Breast epithelium (tissue), 4 donors: ENCODE measurements at places on chromosomes 1 and 21. TPM values are rescaled to one million over a fixed set of nuclear protein-coding genes. Genes with fewer than 3 reads are reported as not detected.

Gene OR14K1
- total RNA-seq = not detected

- DNase-seq = no peak
Observed at GRCh38 chr21:39180429-39181019, 2.7 kb downstream of the PSMG1 start.

Gene S100B
- total RNA-seq = 25.6 TPM

GRCh38 chr1:234619794-234620247 lies 9.8 kb upstream of the IRF2BP2 start:
- DNase-seq = no peak

Gene ARHGAP30
- 5.2 TPM for total RNA-seq

- DNase-seq = no peak
Observed at GRCh38 chr1:67250051-67250653, 57.5 kb upstream of the IL12RB2 start.

GRCh38 chr1:161216945-161217712 lies 2.0 kb downstream of the FCER1G start:
- no peak for DNase-seq

Gene CASP9
- total RNA-seq = 12.5 TPM

Gene DMBX1
- total RNA-seq = not detected

- DNase-seq = no peak
Observed at GRCh38 chr1:1082776-1083415, 8.8 kb upstream of the RNF223 start.

GRCh38 chr1:81230983-81231728 lies 569.6 kb upstream of the ADGRL2 start:
- DNase-seq = no peak

DNA sequence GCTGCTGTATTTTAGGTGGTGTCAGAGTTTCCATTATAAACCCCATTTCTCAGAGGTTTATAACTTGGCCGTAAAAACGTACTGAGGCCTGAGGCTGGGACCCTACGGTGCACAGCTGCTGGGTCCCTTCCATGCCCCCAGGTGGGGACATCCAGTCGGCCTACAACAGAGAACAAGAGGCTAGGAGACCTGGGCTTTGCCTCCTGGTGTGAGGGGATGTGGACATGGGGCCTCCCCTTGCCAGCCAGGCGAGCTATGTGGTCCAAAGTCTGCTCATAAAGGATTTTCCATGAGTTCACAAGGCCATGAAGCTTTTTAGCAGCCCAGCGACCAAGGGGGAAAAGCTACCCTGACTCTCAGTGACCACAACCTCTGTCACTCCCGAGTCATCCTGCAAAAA lies 261.5 kb upstream of the VAMP3 start:
- DNase-seq = no peak

Gene STUM
- 7.2 TPM for total RNA-seq

DNA sequence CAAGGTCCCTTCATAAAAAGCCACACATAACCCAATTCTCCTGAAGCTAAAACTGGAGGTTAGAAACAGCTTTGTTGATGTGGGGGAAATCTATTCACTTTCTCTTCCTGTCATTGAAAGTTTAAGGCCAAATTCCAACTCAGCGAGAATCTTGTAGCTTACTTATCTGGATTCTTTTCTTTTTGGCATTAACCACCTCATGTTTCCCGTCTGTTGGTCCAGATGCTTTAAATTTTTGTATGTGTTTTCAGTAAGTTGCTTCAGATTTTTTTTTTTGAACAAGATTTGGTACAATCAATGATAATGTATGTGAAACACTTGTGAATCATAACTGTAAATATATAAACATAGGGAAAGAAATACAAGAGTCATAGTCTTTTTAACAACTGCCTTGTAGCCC lies 33.7 kb upstream of the NEK7 start:
- no peak for DNase-seq

Gene AQP10
- not detected for total RNA-seq

Gene MKNK1
- 47.2 TPM for total RNA-seq

DNA sequence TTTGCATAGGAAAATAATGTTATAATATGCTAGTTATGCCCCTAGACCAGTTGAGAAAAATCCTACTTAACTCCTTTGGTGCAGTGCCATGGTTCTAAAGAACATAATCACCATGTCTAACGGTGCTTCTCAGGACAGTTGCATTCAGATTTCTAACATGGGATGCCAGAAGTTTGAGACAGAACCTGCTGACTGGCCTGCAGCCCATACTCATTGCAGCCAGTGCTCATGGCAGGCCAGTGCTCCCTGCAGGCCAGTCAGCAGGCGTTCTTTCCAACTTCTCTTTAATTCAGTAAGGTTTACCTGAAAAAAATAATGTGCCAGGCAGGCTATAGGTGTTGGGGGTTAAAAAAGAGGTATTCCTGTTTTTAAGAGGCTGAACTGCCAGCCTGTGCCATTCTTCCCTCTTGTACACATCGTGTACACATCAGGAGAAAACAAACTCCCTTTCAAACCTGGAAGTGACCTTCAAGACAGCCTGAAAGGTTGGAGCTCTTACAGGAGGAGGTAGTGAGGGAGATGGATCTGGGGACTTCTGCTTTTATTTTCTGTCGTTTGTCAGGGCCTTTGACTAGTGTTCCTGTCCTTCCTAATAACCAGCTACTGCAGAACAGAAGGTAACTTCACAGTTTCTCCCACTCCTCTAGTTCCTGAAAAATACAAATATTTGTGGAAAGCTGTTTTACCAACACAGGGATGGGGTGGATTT lies 146.0 kb upstream of the MAGI3 start:
- no peak for DNase-seq

DNA sequence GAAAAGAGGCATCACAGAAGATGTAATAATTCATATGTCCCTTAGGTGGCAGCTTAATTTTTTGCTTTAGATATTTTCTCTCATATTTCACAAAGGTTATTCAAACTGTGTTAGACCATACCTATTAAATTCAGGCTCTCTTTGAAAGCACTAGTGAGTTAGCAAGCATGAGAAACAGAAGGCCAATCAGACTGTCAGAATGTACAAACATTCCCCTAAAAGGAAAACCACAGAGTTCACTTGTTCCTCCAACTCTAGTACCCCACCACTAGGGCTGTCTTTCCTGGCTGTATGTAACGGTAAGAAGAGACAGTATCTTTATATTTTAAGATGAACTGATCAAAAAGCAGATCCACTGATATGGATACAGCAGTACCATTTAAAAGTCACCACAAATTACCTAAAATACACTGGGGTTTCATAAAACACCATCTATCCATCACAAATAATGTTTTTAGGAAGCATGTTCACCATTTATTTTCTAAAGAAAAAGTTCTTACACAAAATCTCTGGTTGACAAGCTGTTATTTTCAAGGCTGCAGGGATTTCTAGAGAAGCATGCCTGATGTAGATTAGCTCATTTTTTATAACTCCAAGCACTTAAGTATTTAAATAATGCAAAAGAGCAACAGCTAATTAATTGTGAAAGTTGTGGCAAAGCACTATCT lies 1.8 kb downstream of the ARPC5 start:
- DNase-seq = no peak

DNA sequence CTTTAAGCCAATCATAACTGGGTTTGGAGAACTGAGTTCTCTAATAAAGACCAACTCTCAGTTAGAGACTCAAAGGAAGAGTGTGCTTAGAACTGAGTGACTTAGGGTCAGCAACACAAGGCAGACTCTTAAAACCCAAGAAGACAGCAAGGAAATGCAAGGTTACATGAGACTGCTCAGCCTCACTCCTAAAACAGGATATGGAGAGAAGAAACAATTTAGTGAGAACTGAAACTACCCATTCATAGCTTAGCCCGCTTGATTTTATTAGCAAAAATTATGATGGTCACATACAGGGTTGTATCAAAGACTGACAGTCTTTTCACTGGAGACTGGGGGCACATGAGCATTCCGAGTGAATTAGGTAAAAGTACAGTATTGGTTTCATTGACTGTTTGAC lies 78.9 kb upstream of the DMRTA2 start:
- no peak for DNase-seq

- DNase-seq = no peak
Observed at GRCh38 chr1:98662356-98662670, 792 bp downstream of the SNX7 start.
